ENCODE measurements at places on chromosomes 7 and 10.
A peak's percentile ranks its signal among the peaks of the same experiment; 100 is the strongest.

GRCh38 chr10:6353526-6353925 is 150.8 kb downstream of the PFKFB3 start:
- no peak for DNase-seq

GRCh38 chr10:49407552-49408137 is 11.8 kb upstream of the DRGX start:
- peak; percentile 4 for DNase-seq

DNA sequence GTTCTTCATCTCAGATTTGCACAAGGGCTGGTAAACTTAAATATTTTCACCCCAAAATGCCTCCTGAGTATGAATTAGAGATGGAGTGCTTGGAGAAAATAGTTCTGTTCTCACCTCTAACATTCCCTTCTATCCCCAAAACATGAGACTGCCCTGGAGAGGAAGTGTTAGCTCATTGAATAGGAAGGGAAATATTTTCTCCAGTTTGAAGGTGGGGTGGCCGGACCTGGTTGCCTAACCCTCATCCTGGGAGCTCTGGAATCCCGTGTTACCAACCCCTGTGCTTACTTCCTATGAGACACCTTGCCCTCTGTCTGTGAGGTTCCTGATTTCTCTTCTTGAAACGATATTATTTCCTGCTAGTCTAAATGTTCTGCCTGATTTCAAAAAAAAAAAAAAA is 779 bp downstream of the IFIT2 start:
- no peak for DNase-seq

GRCh38 chr7:27080844-27081436 is 14.9 kb downstream of the HOXA1 start:
- no peak for DNase-seq

- peak; percentile 44 for DNase-seq
Observed at GRCh38 chr7:25656581-25657026, 428.3 kb upstream of the NPVF start.

GRCh38 chr7:151637781-151638261 is 118.1 kb upstream of the RHEB start:
- DNase-seq = no peak

DNA sequence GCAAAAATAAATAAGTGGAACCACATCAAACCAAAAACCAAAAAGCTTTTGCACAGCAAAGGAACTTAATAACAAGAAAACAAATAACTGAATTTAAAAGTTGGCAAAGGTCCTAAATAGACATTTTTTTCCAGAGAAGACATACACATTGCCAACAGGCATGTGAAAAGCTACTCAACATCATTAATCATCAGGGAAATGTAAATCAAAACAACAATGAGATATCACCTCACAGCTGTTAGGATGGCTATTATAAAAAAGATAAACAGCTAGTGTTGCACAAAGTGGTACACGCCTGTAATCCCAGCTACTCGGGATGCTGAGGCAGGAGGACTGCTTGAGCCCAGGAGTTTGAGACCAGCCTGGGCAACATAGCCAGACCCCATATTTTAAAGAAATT is 2.2 kb upstream of the SUN3 start:
- DNase-seq = no peak

- DNase-seq = no peak
Observed at GRCh38 chr7:151119902-151120301, 33.6 kb downstream of the AGAP3 start.

GRCh38 chr10:77710081-77710551 is 72.5 kb upstream of the KCNMA1 start:
- DNase-seq = no peak

- DNase-seq = no peak
Observed at GRCh38 chr7:41491883-41492471, 210.9 kb downstream of the INHBA start.

DNA sequence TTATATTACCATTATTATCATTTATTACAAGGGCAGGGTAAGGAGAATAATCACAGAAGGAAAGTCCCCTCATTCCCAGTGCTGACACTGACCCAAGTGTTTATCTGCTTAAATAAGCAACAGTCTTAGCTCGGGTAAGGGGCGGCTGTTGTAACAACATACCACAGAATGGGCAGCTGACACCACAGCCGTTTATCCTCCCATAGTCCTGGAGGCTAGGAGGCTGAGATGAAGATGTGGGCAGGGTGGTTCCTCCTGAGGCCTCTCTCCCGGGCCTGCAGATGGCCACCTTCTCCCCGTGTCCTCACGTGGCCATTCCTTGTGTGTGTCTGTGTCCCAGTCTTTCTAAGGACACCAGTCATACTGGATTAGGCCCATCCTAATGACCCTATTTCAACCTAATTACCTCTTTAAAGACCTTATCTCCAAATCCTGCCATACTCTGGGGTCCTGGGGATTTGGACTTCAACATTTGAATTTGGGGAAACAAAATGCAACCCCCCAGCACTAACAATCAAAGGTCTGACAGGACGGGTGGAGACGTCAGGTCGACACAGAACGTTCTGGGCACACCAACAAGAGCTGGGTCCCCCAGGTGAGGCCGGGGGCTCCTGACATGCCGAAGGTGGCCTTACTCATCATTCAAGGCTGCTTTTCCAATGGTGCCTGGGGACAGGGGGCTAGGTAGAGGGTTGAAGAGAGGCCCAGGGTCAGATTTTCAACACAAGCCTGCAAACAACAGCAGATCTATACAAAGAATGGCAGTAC is 93.5 kb downstream of the TNS3 start:
- no peak for DNase-seq

GRCh38 chr7:143958781-143959180 is 4.1 kb downstream of the OR2F1 start:
- no peak for DNase-seq

DNA sequence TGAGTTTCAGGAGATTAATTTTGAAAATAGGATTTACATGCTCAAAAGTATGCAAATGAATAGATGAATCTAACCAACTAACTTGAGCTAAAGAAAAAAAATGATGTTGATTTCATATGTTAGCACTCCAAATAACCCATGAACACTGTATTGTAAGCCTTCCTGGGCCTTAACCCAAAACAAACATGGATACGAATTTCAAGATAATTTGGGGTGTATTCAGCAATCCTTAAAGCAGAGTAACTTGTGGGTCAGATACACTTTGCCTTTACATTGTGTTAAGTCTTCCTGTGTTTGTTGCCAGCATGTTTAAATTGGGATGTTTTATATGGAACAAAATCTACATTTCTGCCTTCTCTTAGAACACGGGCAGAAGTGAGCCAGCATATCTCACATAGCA is 124.2 kb upstream of the WDR11 start:
- DNase-seq = no peak

DNA sequence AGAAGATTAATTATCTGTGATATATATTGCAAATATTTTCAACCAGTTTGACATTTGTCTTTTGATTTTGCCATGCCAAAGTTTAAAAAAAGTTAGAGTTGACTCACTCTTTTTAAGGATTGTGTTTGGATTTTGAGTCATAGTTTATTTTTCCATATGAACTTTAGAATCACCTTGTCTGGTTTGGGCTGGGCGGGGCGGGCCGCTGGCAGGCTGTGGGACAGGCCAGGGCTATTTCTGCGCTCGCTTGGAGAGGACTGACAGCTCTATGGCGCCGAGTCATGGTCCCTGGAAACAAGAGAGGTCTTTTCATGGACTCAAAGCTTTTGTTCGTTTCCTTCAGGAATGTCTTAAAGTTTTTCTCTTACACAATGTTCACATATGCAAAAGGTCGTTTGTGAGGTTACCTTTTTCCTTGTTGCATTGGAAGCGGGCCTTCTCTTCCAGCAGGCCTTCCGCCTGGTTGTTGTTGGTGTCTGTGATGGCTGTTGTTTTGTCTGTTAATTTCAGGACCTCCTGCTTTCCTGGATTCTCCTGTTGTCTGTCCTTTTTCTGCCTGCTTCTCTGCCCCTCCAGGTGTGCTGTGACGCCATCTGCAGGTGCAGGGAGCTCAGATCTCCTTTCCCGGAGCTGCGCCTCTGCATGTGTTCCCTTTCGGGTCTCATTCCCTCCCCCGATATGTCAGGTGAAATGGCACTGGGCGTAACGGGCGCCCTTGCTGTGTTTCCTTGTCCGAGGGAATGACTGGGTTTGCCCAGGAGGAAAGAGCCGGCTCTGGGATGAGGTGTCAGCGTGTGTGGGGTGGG is 53.8 kb downstream of the INPP5A start:
- no peak for DNase-seq

GRCh38 chr10:62594093-62594520 is 210.4 kb upstream of the ADO start:
- peak; percentile 3 for DNase-seq

DNA sequence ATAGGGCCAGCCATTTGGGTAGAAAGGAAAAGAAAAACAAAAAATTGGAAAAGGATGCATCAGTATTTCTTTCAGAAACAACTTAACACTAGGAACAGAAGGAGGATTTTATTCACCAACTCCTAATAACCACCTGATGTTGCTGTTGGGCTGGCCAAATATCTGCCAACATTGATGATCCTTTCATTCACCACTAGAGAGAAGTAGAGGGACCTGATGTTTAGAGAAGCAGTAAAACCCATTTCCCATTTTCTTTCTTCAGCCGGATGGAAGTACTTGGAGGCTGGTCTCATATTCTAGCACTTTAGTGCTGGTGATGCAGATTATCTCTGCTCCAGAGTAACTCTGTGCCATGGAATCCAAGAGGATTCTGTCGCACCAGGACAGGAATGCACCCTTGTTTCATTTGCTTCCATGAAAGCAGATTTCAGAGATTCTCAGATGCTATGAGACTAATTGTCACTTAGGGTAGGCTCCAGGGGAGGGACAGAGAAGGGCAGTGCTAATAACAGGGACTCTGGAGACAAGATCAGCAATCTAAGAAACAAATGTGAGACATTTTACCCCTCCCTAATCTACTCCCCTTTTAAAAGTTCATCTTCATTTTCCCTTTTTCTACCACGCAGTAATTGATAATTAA is 3.1 kb downstream of the KLLN start:
- no peak for DNase-seq

GRCh38 chr7:124779194-124779593 is 13.6 kb upstream of the GPR37 start:
- no peak for DNase-seq

DNA sequence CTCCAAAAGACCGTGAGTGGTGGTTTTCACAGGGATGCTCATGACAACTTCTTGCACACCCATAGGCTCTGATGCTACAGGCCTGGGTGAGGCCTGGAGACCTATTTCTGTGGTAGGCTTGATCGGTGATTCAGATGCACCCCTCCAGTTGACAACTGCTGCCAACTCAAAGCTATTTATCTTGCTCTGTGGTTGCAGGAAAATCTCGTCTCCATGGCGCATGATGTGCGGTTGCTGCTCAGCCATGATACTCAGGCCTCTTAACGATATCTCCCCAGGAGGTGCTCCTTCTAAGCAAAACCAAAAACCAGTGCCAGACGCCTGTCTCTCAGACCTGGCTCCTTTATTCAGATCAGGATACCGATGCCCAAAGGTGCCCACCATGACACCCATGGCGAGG is 31.4 kb downstream of the C10orf90 start:
- no peak for DNase-seq

- DNase-seq = no peak
Observed at GRCh38 chr7:152363798-152364197, 72.0 kb downstream of the KMT2C start.

- DNase-seq = no peak
Observed at GRCh38 chr10:18202680-18203460, 62.6 kb downstream of the CACNB2 start.

DNA sequence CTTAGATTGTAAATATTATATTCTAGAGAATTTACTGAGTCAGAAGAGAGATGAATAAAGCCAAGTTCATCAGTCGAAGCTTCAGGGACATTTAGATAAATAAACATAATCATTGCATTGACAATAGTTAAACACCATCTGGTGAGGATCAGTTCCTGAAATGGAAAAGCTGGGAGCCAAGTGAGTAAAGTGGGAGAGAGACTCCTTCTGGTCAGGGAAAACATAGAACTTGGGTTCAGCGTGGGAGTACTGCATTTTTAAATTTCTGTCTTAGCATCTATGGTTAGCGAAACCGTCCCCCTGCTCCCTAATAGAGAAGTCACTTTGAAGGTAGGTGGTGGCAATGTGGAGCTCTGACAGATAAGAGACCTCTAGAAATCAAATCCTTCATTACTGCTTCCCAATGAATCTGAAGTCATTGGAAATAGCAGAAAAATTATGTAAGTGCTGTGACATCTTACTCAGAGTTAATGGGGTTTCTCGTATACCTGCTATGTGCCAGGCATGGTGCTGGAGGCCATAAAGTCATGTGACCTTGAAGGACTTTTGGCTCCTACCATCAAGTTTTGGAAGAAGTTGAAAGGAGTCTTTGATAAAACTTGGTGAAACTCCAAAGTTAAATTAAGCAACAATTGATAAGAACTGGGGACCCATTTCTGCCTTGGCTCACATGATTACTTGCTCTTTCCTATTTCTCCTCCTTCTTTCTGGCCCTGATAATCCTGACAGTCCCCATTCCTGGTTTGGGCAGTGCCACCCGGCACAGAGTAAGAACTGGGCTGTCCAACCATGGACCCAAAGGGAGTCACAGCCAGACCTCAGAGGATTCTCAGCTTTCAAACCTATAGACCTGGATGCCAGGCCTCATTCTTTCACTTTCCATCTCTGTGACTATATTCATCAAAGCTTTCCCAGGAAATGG is 211.2 kb downstream of the C7orf25 start:
- DNase-seq = no peak

DNA sequence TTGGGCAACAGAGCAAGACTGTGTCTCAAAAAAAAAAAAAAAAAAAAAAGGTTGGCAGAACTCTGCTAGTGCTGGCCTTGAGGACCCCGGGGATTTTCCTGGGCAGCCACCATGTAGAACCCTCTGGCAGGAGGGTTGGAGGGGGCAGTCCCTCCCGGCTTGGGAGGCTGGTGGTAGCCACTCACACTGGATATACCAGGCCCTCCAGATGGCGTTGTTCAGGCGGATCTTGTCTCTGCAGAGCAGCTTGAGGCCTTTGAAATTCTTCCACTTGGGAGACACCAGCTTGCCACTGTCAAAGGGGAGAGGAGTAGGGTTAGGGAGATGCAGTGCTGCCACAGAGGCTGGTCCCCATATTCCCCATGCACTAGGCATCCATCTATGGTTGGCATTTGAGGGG is 8.4 kb downstream of the MLXIPL start:
- no peak for DNase-seq

- DNase-seq = no peak
Observed at GRCh38 chr7:118938845-118939244, 714.3 kb downstream of the ANKRD7 start.

DNA sequence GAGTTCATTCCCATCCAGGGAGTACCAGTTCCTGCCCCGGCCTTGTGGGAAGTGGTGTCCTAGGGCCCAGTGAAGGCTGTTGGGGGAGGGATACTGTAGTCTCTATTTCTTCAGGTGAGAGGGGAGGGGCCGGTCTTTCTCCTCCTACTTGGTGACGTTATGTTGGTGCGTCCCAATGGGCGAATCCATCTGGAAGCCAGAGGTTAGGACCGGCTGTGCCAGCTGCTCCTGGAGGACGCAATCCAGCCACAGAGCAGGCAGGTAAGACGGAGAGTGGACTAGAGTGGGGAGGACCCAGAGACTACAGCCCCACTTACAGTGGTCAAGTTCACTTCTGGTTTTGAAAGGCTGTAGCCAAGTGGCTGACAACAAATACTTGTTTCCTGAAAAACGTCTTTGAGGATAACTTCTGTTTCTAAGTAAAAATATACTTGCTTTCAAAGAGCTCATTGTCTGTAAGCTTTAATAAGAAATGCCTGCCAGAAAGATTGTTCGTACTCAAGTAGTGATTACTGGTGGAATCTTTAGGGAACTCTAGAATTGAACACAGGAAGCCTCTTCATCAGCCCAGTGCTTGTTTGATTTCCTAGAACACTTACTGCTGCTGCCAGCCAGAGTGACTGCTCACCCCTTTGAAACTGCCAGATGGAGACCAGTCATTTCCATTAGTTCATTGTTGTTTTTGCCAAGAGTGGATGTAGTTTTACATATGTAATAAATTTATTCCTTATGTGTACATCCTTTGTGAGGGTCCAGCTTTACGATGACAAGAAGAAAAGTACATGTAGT is 25.4 kb downstream of the RBM33 start:
- DNase-seq = no peak
